Stimulated activated memory B cell treated with anti-CD40 and anti-IgM and Interleukin-4, amounts not matched to agents 10 μg/mL and 1 μg/mL and 100 μg/mL, for 72 hours (primary cell): ENCODE measurements at places on chromosomes 2 and 18.

GRCh38 chr2:137817058-137817457 is 147.2 kb upstream of the HNMT start:
- no peak for ATAC-seq

GRCh38 chr2:10165282-10165681 is 42.7 kb downstream of the RRM2 start:
- no peak for ATAC-seq

GRCh38 chr2:74725287-74725686 is 71.2 kb downstream of the SEMA4F start:
- no peak for ATAC-seq

DNA sequence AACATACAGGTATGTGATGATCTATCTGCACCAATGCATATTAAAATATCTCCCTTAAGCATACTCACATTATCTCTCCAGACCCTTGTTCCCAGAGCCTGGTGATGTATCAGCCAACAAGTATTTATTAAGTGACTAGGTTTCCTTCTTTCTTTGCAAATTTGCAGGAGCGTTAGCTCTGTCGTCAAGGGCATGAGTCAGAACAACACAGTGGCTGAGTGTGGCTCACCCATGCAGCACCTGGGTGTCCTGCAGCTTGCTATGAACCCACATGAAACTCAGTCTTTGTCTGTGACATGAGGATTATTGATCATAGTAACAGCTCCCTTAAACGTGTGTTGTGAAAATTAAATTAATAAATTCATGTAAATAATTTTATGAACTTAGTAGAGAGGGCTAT is 96.6 kb downstream of the PIEZO2 start:
- ATAC-seq, result no peak

- no peak for ATAC-seq
Measured at GRCh38 chr2:239691720-239692119, 290.9 kb upstream of the HDAC4 start.

- ATAC-seq, result no peak
Measured at GRCh38 chr2:18626958-18627650, 37.7 kb upstream of the NT5C1B start.

GRCh38 chr2:206250041-206250897 is 24.2 kb upstream of the ZDBF2 start:
- ATAC-seq, result no peak

DNA sequence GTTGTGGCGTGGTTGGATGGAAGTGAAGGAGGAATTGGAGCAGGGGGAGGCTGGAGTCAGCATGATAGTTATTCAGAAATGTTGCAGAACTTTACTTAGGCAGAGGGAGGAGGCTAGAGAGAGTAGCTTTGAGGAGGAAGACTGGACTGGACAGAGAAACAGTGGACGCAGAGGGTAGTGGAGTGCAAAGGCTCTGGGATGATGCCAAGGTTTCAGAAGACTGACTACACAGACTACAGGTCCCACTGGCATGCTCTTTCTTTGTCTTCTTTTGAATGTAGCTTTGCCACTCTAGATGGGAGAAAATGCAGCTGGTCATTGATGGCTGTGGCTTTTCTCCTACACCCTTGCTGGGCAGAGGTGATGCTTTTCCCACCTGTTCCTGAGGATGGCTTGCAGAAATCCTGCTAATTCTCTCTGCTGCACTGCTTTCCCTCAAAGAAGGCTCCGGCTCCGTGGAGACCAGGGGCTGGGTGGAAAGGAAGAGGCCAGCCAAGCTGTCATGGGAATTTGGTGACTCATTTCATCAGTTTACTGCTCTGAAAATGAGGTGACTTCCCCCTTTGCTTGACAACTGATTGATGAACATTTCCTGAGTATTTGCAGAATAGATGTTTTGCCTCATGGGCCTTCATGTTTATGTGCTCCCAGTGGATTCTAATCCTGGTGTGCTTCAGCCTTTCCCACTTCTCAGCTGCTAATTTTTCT is 42.4 kb downstream of the MEIS1 start:
- no peak for ATAC-seq
